ENCODE measurements at places on chromosomes 11 and 22. TPM values are rescaled to one million over a fixed set of nuclear protein-coding genes. Genes with fewer than 3 reads are reported as not detected.

- DNase-seq: no peak
- H3K4me3 ChIP-seq: no peak overlapping the region
- no peaks in the 10 kb centered on the region for H3K27me3 ChIP-seq
- H3K4me1 ChIP-seq: peaks cover 19% of the 10 kb centered on the region
Observed at GRCh38 chr11:10538924-10539323, 2.1 kb downstream of the RNF141 start.

The SPI1 gene
- not detected for total RNA-seq

The SLC7A4 gene
- 1.9 TPM for total RNA-seq

GRCh38 chr22:23180301-23180892 lies at the start of gene BCR:
TSS of gene BCR (plus strand) at chr22:23180509. CDS start at chr22:23180961, 452 bp downstream.
- no peaks in the 10 kb centered on the region for H3K27me3 ChIP-seq
- peak; percentile 55 for DNase-seq
- peaks cover 43% of the 10 kb centered on the region for H3K4me1 ChIP-seq
- H3K27ac ChIP-seq: peak within 1 kb of the TSS; percentile 63
- H3K4me3 ChIP-seq: peak within 1 kb of the TSS; percentile 96

GRCh38 chr11:34830648-34831047 lies 85.5 kb downstream of the APIP start:
- H3K4me3 ChIP-seq: no peak overlapping the region
- H3K27ac ChIP-seq: no peak overlapping the region
- no peak for DNase-seq
- no peaks in the 10 kb centered on the region for H3K36me3 ChIP-seq
- no peaks in the 10 kb centered on the region for H3K27me3 ChIP-seq
- peaks cover 9% of the 10 kb centered on the region for H3K4me1 ChIP-seq

The NPAS4 gene
- total RNA-seq: not detected
